ENCODE measurements at places on chromosomes 2 and 18.

DNA sequence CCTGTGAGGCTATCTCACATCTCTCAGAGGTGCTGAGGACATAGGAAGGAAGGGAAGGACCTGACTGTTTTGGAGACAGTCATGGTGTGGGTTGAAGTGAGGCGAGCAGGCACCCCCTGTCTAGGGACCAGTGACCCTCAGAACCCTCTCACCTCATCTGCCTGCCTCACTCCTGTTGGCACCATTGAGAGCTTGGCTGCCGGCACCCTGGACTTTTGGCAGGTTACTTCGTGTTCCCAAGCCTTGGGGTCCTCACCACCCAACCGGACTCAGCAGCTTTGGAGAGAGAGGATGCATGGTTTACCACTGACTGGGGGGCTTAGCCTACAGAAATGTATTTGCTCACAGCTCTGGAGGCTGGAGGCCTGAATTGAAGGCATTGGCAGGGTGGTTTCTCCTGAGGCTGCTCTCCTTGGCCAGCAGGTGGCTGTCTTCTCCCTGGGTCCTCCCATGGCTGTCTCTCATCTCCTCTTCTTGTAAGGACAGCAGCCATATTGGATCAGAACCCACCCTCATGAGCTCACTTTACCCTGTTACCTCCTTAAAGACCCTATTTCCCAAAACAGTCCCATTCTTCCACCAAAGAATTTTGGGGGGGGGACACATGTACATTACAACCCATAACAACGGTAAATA, 142.0 kb downstream of the TSN start:
- H3K27ac ChIP-seq = no peak overlapping the region
- no peak overlapping the region for H3K4me3 ChIP-seq
- H3K27me3 ChIP-seq = peaks cover 24% of the 10 kb centered on the region
- H3K4me1 ChIP-seq = no peaks in the 10 kb centered on the region

- peak overlapping the region; percentile 93 for H3K4me3 ChIP-seq
- H3K27me3 ChIP-seq = no peaks in the 10 kb centered on the region
- peak overlapping the region; percentile 95 for H3K27ac ChIP-seq
- peaks cover 39% of the 10 kb centered on the region for H3K36me3 ChIP-seq
Observed at GRCh38 chr2:63589148-63589958, 590 bp downstream of the MDH1 start.

DNA sequence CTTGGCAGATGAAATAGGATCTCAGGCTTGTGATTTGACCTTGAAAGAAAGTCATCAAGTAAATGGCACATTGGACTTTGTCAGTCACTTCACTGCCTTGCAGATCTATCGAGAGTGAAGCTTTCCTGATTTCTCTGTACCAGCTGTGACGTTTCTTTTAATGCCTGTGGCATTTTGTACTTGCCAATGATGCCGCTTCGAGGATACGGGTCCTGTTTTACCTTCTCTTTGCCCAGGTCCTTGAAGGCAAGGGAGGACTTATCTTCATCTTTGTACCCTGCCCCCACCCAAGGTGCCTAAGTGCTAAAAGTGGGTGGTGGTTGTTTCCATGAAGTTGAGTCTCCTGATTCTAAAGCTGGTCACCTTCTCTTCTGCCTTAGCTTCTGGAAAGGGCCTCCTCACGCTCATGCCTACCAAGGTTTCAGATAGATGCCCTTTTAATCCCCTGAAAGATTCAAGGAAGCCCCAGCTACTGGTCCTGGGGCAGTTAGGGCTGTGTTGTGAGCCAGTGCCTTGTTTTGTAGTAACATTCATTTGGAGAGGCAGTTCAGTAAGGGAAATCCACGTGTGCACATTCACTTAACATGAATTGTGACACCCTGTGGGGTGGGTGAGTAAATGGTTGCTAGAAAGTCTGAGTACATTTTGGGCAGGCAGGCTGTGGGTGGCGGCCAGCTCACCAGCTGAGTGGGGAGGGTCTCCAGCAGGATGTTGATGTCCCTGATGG, 6.1 kb downstream of the LBH start:
- peaks cover 78% of the 10 kb centered on the region for H3K36me3 ChIP-seq
- H3K27me3 ChIP-seq = no peaks in the 10 kb centered on the region
- H3K4me1 ChIP-seq = peaks cover 79% of the 10 kb centered on the region
- H3K27ac ChIP-seq = peak overlapping the region; percentile 91
- peak overlapping the region; percentile 93 for H3K4me3 ChIP-seq
- DNase-seq = no peak

DNA sequence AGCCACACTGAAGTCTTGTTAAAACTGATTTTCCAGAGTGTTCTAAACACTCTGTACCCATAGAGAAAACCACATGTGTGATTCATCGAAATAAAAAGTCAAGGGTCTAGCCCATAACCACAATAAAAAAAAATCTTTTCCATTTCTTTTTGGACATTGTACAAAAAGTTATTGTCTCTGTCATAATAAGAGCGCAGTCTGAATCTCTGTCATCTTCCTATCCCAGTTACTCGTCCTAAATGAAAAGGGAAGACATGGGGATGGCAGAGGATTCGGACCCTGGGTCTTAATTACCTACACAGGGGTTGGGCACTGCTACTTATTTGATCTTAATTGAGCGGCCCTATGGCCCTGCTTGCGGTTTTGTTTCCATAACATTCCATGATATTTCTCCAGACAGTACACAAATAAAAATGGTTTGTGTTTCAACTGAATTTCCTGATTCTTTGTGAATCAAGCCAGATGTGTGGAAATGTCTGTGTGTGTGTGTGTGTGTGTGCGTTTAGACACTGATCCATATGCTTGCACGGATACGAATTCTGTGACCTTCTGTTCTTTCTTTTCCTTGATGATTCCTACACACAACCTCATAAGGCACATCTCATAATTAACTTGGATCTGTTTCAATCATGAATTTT, 133.4 kb upstream of the SPATS2L start:
- DNase-seq = no peak
- no peak overlapping the region for H3K27ac ChIP-seq
